NCI-H1694 (cell line): ENCODE measurements at places on chromosomes 11 and 22.

GRCh38 chr22:41333806-41334205, 32.5 kb downstream of the ZC3H7B start:
- no peak for DNase-seq

- DNase-seq: no peak
Measured at GRCh38 chr22:22769434-22770279, 118.0 kb upstream of the IGLL5 start.

- DNase-seq: no peak
Measured at GRCh38 chr11:77479746-77480352, 6.0 kb upstream of the PAK1 start.

- DNase-seq: peak; percentile 70
Measured at GRCh38 chr11:47786373-47786772, 19.2 kb upstream of the FNBP4 start.

DNA sequence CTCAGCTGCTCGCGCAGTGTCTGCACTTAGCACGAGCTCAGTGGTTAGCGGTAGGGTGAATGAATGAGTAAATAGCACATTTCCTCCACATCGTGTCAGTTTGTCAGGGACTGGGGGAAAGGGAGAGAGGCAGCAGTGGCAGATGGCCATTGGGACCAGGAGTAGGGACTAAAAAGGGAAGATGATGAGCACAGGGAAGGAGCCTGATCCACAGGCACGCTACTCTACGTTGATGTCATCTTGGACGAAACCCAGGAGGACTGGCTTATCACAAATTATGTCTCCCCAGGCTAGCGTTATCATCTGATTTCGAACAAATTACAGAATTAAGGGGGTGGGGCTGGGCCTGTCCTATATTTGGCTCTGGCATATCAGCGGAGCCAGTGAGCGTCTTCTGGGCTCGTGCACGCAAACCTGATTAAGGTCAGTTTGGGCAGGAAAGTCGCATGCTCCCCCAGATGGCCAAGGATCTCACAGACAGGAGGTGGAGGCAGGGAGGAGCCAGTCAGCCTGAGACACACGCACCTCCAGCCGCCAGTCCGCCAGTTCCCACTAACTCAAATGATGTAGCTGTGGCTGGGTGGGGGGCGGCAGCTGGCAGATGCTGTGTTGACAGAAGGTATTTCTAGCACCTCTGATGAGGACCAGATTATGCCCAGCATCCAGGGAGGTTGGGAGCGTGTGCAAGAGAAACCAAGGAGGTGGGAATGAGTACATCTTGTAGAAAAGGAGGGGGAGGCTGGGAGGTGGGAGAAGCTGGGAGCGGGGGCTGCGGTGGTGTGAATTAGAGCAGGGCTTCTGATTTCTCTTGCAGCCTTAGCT, 97.4 kb upstream of the PRDM11 start:
- DNase-seq: peak; percentile 95

DNA sequence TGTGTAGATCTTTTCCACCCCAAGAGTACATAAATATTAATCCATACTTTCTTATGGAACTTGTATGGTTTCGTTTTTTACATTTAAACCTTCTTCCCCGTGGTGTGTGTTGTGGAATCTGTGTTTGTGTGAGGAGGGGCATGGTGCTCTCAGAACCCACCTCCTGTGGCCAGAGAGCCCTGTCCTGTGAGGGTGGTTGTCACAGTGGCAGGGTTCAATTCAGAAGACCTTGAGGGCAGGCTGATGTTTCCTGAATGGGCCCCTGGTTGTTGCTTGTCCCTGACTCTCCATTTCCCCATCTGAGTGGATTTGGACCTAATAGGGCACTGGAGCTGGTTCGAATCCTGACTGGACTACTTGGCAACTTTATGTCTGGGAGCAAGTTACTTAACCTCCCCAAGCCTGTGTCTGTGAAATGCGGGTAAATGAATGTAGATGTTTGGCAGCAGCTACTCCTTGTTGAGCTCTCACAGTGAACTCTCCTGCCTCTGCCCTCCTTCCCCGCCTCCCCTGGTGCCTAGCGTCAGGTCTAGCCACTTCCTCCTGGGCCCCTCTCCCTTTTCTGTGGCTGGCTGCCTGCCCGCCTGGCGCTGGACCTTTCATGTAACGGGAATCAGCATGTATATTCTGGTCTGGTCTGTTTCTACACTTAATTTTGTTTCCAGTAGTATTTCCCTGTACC, 7.3 kb downstream of the NEAT1 start:
- DNase-seq: no peak

GRCh38 chr11:123286255-123286654, 91.2 kb upstream of the CLMP start:
- no peak for DNase-seq

DNA sequence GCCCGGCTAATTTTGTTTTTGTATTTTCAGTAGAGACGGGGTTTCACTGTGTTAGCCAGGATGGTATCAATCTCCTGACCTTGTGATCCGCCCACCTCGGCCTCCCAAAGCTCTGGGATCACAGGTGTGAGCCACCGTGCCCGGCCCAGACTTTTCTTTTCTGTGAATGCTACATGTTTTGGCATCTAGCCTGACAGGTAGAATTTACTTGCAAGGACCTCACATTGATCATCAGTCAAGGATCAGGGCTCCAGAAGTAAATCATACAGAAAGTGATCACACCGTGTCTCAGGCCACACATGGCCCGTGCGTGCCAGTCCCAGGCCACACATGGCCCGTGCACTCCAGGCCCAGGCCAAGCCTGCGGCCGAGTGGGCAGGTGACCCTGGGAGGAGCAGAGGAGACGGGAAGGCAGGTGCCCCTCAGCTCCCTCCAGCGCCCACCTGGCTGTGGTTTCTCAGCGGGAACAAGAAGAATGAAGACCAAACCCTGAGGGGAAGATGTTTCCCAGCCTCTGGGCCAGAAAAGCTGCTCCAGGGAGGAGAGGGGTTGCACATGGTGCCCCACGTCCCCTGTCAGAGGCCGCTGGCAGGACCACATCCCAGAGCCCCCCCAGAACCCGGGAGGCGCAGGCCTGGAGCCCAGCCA, 76.2 kb downstream of the BRD1 start:
- no peak for DNase-seq

GRCh38 chr11:8839957-8840945, 70.7 kb upstream of the AKIP1 start:
- no peak for DNase-seq

DNA sequence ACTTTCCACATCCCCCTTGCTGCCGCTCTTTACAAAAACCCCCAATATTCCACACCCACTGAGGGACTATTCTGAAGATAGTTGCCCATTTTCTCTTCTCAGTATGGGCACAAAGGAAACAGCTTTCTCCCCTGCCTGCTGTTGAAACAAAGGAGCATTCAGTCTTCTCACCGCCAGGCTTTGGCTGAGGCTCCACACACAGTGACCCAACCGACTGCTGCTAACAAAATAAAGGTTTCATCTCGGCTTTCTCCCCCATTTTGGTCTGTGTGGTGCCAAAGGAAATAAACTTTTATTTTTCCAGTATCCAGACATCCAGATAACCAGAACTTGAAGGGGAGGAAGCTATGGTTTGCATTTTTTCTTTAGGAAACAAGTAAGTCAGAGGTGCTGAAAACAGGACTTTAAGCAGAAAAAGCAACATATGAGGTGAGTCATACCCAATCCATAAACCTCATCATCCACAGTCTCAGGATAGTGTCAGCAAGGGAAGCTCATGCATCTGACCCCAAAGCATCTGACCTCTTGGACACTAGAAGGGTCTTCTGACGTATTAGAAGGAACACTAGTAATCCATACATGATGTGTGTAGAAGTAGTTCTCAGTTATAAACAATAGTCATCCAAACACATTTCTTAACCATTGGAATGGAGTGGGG, 6.4 kb downstream of the CLMP start:
- DNase-seq: no peak

- DNase-seq: no peak
Measured at GRCh38 chr22:19610518-19611253, 86.5 kb upstream of the CLDN5 start.

GRCh38 chr11:83726316-83726715, 440.1 kb upstream of the CCDC90B start:
- DNase-seq: no peak

GRCh38 chr11:35752115-35752514, 89.5 kb downstream of the TRIM44 start:
- DNase-seq: no peak

DNA sequence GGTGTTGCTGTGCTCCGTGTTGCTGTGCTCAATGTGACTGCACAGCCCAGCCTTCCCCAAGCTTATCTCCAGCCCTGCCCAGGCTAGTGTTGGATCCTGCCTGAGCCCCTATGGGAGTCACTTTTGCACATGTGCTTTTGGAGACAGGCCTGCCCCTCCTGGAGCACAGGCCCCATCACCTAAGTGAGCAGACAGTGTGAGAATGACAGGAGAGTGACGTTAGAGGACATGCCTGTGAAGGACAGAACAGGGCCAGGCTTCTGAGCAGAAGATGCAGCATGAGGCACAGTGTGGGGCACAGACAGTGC, 36.6 kb upstream of the SUSD2 start:
- DNase-seq: no peak

- no peak for DNase-seq
Measured at GRCh38 chr22:40541300-40541699, 95.2 kb downstream of the MRTFA start.

DNA sequence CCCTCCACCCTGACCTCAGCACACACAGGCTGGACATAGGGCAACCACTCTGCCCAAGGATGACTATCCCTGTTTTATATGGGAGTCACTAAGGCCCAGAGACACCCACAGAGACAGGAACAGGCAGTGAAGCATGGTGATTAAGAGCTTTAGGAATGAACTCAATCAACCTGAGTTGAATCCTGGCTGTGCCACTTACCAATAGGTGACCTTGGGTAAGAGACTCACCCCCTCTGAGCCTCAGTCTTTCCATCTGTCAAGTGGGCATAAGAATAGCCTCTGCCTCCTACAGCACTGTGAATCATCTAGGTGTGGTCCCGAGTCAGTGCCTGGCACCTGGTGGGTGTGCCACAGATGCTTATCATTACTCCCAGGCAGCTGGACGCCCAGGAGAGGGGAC, 6.8 kb downstream of the CRYBB1 start:
- no peak for DNase-seq

DNA sequence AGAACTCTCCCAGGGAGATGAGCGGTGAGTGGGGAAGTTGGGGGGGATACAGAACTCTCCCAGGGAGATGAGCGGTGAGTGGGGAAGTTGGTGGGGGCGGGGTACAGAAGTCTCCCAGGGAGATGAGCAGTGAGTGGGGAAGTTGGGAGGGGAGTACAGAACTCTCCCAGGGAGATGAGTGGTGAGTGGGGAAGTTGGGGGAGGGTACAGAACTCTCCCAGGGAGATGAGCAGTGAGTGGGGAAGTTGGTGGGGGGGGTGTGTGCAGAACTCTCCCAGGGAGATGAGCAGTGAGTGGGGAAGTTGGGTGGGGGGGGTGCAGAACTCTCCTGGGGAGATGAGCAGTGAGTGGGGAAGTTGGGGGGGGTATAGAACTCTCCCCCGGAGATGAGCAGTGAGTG, 186.5 kb downstream of the SHANK2 start:
- DNase-seq: no peak

DNA sequence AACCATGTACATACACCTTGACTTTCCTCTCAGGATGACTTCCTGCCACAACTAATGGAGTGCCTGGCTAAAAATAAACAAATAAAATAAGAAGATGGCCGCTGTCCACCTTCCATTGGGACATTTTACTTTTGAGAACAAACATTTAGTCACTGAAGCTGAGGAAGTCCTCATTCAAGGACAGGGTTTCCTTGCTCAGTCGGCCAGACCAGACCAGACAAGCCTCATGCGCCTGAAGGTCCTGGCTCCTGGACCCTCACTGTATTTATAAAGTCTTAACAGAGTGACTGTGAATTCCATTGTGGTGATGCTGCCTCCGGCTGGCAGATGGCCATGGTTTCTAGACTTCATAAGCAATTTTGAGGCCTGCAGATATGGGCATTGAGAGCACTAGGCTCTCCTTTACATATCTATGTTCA, 114.5 kb downstream of the MAML2 start:
- DNase-seq: no peak

GRCh38 chr11:45473341-45473895, 187.3 kb upstream of the SYT13 start:
- peak; percentile 79 for DNase-seq

- peak; percentile 85 for DNase-seq
Measured at GRCh38 chr22:36481393-36482168, at the start of gene TXN2. Gene TXN2, minus strand, starts transcription at chr22:36481640. Its CDS starts 803 bp downstream, at chr22:36480837.

DNA sequence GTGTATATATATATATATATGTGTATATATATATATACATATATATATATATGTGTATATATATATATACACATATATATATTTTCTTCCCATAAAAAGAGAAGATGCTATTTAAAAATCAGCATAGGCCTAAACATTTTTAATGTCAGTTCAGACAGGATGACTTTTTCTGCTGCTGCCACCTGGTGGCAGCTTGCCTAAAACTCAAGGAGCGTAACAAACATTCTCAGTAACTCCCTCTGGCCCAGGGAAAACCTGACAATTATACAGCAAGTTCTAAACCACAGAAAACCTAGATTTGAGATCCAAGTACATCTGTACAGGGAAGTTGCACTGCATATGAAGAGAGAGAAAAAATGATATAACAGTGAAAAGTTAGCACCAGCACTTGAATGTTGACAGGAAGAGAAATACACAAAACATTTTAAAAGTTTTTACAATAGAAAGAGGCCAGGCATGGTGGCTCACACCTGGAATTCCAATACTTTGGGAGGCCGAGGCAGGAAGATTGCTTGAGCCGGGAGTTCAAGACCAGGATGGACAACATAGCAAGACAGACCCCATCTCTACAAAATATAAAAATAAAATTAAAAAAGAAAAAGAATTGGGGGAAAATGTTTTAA, 16.6 kb downstream of the OR8A1 start:
- DNase-seq: peak; percentile 6

DNA sequence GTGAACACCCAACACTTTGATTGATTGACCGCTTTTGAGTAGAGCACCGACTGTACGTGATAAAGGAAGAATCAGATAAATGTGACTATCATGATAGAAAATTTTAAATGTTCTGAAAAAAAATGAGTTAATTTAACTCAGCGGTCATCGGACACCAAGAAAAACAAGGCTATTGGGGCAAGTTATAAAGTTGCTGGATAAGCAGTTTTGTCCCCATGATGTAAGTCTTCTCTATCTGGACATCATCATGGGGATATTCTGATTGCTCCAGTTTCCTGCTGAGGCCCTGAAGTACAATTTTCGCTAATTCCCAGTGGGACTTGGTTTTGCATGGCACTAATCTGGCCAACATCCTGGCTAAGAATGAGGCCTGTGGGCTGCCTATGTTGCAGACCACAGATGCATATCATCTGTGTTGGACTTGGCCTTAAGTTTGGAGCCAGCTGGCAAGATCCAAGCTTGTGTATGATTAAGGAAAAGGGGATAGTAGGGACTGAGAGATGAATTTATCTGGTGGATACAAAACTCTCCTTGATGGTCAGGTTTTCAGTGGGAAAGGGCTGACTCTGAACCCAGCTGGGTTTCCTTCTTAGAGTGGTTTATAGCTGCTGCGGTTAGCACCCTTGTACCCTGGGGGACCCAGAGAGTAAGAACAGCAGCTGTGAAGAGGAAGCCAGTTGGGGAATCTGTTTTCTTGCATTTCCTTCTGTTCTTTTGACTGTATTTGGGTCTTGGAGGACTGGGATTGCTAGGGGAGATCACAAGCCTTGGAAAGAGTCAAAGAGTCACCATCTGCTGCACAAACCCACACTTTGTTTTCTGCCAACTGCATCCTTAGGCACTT, 118.3 kb downstream of the SEZ6L start:
- no peak for DNase-seq
